ENCODE measurements at places on chromosomes 11 and 22.
A peak's percentile ranks its signal among the peaks of the same experiment; 100 is the strongest.

DNA sequence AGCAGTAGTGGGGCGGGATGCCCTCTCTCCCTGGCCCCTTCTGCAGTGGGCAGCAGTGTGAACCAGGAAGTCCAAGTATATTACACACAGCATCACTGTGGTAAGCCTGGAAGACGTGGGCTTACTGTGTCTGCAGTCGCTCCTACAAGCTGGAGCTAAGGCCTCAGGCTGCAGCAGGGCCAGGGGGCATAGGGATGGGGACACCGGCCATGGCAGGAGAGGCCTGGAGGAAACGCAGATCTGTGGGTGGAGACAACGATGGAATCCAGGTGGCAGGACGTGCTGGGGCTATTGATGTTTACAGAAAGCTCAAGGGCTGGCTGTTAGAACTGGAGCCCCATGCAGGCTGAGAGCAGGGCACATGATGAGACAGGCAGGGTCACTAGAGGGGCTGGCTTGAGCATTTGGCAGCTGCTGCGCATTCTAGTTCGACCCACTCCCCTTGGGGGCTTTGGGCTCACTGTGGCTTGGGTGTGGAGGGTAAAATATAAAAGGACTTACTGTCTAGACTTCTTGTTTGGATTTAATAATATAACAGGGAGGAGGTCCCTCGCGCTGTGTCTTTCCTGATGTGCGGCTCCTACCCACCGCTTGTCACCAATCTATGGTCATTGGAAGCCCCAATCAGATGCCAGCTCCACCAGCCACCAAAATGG, 539.5 kb downstream of the TBC1D22A start:
- DNase-seq, result no peak

DNA sequence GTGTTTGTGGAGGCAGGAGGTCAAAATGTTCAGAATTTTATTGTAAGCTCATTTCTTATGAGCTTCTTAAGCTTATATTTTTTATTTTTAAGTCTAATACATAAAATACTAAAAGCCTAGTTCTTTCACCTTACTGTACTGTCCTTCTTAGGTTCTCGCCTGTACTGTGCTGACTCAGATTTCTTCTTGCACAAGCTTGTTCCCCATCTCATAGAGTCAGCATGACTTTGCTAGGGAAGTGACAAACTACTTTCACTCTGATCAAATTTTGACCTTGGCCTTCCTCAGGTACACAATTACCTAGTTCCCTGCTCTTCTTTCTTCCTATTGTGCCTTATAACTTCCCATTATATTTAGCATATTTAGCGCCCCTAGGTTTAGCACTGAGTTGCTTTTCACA, 81.5 kb downstream of the STK33 start:
- no peak for DNase-seq

DNA sequence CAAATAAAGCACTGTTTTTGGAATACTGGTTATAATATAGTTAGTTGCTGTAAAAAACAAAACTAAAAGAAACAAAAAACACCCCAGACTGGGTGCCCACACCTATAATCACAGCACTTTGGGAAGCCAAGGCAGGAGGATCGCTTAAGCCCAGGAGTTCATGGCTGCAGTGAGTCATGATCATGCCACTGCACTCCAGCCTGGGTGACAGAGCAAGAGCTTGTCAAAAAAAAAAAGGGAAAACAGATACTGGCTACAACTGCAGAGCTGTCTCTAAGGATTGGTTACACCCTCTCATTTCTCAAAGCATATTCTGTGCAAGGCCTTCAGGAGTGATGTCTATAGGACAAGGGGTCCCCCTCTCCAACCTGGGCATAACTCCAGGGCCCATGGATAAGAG, 14.6 kb upstream of the STK33 start:
- no peak for DNase-seq

GRCh38 chr11:12164061-12165014, 53.9 kb downstream of the MICAL2 start:
- DNase-seq, result peak; percentile 86

DNA sequence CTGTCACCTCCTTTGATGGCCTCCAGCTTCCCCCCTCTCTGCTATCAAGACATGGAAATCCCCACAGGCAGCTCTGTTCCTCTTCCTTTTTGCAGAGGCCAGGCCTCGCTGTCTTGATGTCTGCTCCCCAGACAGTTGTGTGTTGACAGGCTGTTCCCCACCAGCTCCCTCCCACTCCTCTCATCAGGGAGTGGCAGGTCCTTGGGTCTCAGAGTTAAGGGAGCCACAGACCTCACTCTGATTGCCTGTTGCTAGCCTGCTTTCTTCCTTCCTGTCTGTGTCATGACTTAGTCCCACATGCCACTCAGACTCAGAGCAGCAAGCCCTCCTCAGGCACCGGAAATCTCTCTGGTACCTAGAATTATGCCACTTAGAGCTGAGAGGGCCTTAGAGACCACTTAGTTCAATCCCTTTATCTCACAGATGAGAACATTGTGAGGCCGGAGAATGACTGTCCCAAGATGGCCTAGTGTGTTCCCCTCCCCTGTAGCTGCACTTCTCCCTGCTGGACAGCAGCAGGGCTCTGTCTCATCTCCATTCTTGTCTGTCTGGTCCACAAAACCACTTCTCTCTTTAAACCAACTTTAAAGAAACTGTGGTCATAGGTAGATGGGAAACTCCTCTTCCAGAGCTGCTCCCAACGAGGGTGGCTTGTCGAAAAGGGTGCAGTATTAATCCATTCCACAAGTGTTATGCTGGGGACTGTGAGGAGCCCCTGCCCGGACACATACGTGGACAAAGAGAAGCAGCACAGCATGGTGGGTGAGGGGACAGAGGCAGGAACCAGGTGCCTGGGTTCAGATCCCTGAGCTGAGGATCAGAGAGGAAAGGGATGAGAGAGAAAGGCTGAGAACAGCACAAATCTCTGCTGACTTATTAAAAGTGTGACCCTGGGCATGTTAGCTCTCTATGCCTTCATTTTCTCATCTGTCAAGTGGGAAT, 4.2 kb downstream of the AMPD3 start:
- DNase-seq, result no peak

DNA sequence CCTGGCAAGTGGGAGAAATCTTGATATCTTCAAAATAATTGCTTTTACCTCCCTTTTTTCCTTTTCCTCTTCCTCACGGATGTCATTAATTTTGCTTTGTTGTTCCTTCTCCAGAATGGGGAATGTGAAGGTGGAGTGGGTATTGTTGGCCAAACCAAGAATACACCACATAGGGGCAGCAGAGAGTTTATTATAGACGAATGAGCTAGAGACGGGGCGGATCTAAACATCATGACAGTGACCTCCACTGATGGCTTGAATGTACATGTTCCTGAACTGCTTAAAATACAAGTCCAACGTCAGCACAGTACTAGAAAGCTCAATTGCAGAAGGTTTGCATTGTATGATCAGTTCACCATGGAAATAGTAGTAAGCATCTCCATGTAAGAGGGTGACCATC, 122.3 kb upstream of the SNX19 start:
- DNase-seq, result no peak

DNA sequence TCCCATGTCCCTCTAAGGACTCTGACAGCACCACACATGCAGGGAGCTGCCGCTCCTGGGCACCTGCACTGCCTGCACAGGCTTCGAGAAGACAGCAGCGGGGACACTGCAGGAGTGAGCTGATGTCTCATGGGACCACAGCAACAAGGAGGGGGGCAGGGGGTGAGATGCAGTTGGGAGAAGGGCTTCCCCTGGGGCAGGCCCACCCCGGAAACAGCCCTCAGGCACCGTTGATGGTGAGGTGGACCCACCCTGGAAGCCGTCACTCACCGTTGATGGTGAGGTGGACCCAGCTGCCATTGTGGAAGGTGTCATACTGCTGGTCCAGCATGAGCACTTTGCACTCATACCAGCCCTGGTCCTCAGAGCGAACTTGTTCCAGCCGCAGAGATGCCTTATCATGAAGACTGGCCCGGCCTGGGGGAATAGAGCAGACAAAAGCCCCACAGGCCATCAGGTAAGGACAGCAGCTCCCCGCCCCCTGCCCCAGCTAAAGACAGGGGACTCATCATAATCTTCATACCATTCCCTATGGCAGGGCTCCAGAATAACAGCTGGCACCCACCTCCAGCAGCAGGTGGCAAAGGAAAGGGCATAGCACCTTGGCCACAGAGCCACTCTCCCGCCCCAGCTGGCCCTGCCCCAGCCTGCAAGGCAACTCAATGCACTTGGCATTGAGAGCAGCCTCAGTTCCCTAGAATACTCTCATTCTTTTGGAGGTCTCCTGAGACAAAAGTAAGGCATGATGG, 12.6 kb downstream of the IGSF9B start:
- no peak for DNase-seq

- DNase-seq, result no peak
Measured at GRCh38 chr11:120598517-120599257, 87.1 kb downstream of the GRIK4 start.

- peak; percentile 82 for DNase-seq
Measured at GRCh38 chr22:20243537-20244249, 24.4 kb downstream of the RTN4R start.

- DNase-seq, result no peak
Measured at GRCh38 chr11:46741600-46742484, 22.8 kb downstream of the F2 start.

DNA sequence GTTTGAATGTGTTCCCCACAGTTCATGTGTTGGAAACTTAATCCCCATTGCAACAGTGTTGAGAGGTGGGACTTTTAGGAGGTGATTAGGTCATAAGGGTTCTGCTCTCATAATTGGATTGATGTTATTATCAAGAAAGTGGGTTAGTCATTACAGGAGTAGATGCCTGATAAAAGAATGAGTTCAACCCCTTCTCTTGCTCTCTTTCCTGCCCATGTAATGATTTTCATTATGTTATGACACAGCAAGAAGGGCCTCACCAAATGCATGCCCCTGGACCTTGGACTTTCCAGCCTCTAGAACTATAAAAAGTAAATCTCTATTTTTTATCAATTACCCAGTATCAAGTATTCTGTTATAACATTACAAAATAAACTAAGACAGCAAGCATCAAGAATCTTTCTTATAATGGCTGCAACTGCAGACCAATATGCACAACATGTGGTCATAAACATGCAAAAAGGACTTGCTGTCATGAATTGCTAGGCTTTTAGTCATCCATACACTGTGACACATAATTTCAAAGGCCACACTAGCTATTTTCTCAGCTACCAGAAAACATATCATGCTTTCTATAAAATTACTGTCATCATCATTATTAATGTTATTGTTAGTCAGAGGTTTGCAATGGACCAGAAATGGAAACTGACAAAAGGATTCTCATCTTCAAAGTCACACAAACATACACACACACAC, 99.9 kb upstream of the GUCY1A2 start:
- DNase-seq, result no peak

GRCh38 chr11:122439866-122440810, 215.4 kb upstream of the UBASH3B start:
- peak; percentile 64 for DNase-seq

DNA sequence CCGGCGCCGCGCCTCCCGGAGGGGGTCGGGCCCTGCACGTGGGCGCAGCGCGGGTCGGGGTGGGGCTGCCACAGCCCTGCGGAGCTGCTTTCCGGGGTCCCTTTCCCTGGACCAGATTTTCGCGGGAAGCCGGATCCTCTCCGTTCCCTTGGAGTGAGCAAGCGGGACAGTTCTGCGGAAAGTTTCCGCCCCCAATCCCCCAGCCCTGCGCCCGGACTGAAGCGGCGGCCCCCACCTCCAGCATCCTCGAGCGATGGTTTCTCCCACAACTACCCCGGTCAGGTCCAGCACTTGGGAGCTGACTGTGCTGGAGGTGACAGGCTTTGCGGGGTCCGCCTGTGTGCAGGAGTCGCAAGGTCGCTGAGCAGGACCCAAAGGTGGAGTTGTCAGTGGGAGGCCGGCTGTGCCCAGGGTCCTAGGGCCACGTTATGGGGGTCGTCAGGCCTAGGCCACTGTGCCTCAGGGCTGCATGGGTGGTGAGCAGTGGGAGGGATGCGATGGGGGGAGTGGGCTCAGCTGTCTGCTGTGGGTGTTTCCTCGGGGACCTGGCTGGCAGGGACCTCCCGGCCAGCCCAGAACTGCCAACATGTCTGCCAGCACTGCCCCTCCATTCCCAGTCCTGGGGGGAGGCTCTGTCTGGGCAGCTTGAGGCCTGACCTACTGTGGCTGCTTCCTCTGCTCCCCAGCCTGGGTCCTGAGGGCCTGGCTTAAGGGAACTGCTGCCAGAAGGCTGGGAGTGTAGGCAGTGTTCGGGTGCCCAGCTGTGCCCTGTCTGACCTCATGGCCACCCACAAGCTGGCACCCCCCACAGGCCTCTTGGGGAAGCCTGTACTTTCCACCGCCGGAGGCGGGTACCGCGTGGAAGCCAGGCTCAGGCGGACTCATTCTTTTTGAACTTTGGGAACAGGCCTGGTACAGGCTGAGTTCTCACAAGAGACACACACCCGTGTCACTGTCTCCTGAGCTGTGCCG, 726 bp downstream of the ST3GAL4 start:
- peak; percentile 80 for DNase-seq

DNA sequence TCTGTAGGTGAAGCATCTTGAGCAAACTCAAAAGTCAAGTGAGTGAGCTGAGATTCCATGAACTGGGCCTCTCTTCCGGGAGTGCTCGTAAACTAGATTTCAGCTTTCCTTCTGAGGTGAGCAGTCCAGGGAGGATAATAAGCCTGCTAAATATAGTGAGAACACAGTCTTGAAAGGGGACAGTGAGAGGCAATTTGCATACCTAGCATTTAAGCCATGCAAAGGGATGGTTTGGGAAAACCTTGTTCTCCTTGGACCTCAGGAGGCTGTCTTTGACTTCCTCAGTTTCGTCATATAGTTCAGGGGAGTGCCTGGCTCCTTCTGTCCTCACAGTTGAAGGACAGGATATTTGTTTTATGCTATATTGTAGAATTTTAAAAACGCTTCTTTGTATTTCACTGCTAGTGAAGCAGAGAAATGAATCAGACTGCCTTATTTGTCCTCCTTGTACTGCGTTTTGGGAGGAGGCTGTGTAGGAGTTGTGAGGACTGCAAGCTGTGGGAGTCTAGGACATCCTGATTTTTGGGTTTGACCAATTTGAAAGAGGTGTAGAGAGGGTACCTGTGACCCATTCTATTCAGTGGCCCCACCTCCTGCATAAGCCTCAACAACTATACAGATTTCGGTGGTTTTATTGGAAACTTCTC, 11.0 kb upstream of the SORL1-AS1 start:
- no peak for DNase-seq

- no peak for DNase-seq
Measured at GRCh38 chr11:64679846-64680245, 43.2 kb downstream of the NRXN2 start.

- no peak for DNase-seq
Measured at GRCh38 chr11:127766734-127767133, 766.2 kb upstream of the KIRREL3 start.

DNA sequence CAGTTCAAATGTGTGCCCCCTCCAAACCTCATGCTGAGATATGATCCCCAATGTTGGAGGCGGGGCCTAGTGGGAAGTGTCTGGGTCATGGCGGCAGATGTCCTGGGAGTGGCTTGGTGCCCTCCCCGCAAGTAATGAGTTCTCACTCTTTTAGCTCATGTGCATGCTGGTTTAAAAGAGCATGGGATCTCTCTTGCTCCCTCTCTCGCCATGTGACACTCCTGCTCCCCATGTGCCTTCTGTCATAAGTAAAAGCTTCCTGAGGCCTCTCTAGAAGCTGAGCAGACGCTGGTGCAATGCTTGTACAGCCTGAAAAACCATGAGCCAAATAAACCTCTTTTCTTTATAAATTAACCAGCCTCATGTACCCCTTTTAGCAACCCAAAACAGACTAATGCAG, 98.8 kb downstream of the SGSM3 start:
- DNase-seq, result no peak

GRCh38 chr22:46914481-46914880, 152.0 kb downstream of the TBC1D22A start:
- DNase-seq, result no peak

- DNase-seq, result no peak
Measured at GRCh38 chr11:112966561-112966960, 5.3 kb downstream of the NCAM1 start.
